ENCODE measurements at places on chromosomes 4 and X. TPM values are rescaled to one million over a fixed set of nuclear protein-coding genes. Genes with fewer than 3 reads are reported as not detected.

SOD3 gene
- total RNA-seq: 69.4 TPM

SPIN2A gene
- 0.52 TPM for total RNA-seq

TLR2 gene
- 15.9 TPM for total RNA-seq

EDA2R gene
- 0.94 TPM for total RNA-seq

NHS gene
- total RNA-seq: 2.0 TPM

NSUN7 gene
- total RNA-seq: 4.2 TPM

TMEM150C gene
- total RNA-seq: 12.1 TPM

LNX1 gene
- total RNA-seq: 5.9 TPM

ARR3 gene
- total RNA-seq: not detected

RHOH gene
- total RNA-seq: 0.68 TPM

TMEM35A gene
- 0.41 TPM for total RNA-seq

CSAG1 gene
- total RNA-seq: not detected

KLHL15 gene
- 6.0 TPM for total RNA-seq

CCNA2 gene
- total RNA-seq: 1.7 TPM

PRR27 gene
- not detected for total RNA-seq

NOX1 gene
- not detected for total RNA-seq

LRIT3 gene
- not detected for total RNA-seq

DCAF4L1 gene
- total RNA-seq: 0.37 TPM

VCX3A gene
- total RNA-seq: not detected

CASK gene
- 15.0 TPM for total RNA-seq

RNF150 gene
- 38.4 TPM for total RNA-seq

NPY1R gene
- 2.9 TPM for total RNA-seq

CT45A2 gene
- not detected for total RNA-seq

PHKA1 gene
- 7.3 TPM for total RNA-seq

DCX gene
- not detected for total RNA-seq

CCDC158 gene
- 0.62 TPM for total RNA-seq

DNASE1L1 gene
- total RNA-seq: 42.8 TPM

GLRA3 gene
- not detected for total RNA-seq

ARMCX6 gene
- 30.3 TPM for total RNA-seq

NXF3 gene
- 1.6 TPM for total RNA-seq

LARP7 gene
- 43.9 TPM for total RNA-seq

FAT4 gene
- total RNA-seq: 12.3 TPM

GPC3 gene
- total RNA-seq: 15.0 TPM

HSFX4 gene
- not detected for total RNA-seq

HSFX2 gene
- total RNA-seq: not detected

ATP1B4 gene
- total RNA-seq: not detected

EVC2 gene
- total RNA-seq: 2.9 TPM

ENPEP gene
- total RNA-seq: 7.4 TPM

DGKK gene
- not detected for total RNA-seq

HTR2C gene
- not detected for total RNA-seq

GAGE12J gene
- total RNA-seq: not detected

RPL10 gene
- total RNA-seq: 2,230 TPM

TLR10 gene
- total RNA-seq: not detected

PAPSS1 gene
- total RNA-seq: 15.4 TPM

MAGEB6 gene
- not detected for total RNA-seq

ZFP92 gene
- total RNA-seq: 2.0 TPM

PPA2 gene
- 77.4 TPM for total RNA-seq

HTN3 gene
- not detected for total RNA-seq

FGFBP2 gene
- total RNA-seq: 18.5 TPM

ARAP2 gene
- 4.8 TPM for total RNA-seq

NAA10 gene
- 67.4 TPM for total RNA-seq

PABPC4L gene
- 1.1 TPM for total RNA-seq

UGT2A3 gene
- total RNA-seq: not detected

TMEM154 gene
- 4.4 TPM for total RNA-seq

ITGB1BP2 gene
- 90.5 TPM for total RNA-seq

GNRHR gene
- total RNA-seq: not detected
